Retina (tissue), 1 donor: ENCODE measurements at places on chromosomes 5 and 9.

DNA sequence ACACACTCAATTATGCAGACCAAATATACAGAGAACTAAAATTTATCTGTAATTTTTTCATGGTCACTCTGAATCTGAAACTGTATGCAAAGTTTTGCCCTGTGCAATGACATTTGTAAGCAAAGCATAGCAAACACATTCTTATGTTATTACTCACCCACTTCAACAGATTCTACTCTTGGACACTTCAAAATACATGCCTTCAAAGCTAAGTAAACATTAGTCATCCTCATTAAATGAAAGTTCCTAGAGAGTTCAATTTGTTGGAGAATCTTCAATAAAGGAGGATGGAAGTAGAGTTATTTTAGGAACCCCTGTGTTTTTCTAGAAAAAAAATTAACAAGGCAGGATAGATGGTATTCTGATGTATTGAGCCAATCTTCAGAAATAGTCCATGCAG lies 639.7 kb upstream of the C9orf72 start:
- no peak for DNase-seq

- no peak for DNase-seq
Observed at GRCh38 chr5:120053841-120054240, 410.3 kb upstream of the PRR16 start.

DNA sequence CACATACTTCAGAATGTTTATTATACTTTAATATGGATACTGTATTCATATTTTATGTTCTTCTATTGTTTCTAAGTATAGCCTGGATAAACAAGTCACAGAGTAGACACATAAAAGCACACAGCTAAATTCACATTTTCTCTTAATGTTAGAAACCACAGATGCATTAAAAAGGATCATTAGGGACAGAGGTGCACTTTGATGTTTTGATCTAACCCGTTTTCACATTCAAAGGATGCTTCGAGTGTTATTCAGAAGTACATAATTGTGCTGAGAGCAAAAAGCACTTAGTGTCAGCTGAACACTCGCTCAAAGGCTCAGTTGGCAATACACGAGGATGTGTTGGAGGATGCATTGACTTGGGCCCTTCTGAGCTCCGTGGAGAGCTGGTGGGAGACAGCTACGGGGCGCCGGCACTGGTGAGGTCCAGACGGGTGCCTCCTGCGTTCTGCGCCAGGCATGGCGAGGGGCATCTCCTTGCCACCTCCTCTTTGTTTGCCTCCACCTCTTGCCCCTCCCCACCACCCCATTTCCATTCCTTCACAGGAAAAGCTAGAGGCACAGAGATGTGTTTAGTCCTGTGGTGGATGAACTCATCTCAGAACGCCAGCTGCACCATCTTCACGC lies 35.5 kb downstream of the MED10 start:
- no peak for DNase-seq

- DNase-seq = no peak
Observed at GRCh38 chr5:128579093-128579492, 41.0 kb upstream of the FBN2 start.

- no peak for DNase-seq
Observed at GRCh38 chr5:51657340-51658240, 274.3 kb downstream of the ISL1 start.

- no peak for DNase-seq
Observed at GRCh38 chr5:74244406-74244805, 396.1 kb downstream of the ENC1 start.
